ENCODE measurements at places on chromosomes 4 and X.
A peak's percentile ranks its signal among the peaks of the same experiment; 100 is the strongest.

DNA sequence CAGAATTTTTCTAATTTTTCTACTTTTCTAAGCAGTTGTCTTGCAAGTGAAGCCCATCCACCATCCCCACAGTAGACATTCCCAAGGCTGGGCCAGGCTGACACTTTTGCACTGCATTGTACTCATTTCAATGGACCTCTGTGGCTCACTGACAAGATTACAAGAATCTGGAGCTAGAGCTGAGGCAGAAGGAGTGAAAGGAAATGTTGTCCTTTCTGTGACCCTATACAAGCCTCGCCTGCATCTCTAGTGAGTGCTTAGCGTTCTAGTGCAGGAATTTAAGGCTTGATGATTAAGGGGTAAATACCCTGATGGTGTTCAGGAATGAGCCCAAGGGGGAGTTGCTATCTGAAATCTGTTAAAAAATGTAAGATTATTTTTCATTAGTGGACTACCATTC, 6.3 kb downstream of the MAGED1 start:
- DNase-seq, result peak; percentile 7

GRCh38 chrX:40437348-40437747, 143.4 kb upstream of the ATP6AP2 start:
- DNase-seq, result no peak

GRCh38 chr4:175789647-175790046, 22.4 kb downstream of the GPM6A start:
- DNase-seq, result no peak

- DNase-seq, result no peak
These were observed 476.3 kb upstream of the RPS6KA3 start for GRCh38 chrX:20743046-20743445.

DNA sequence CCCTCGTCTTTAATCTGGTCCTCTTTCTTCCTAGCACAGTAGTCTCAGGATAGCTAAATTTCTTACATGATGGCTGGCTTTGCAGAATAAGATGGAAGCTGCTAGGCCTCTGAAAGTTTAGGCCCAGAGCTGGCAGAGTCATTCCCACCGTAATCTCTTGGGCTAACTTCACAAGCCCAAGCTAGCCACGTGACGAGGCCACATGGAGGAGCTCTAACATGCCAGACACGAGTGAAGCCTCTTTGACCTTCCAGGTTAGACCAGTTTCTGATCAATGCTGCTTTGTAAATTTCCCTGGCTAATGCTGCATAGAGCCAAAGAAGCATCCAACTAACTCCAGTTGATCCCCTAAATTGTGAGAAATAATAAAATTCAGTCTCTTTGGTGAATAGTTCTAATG, 9.5 kb upstream of the CENPE start:
- DNase-seq, result peak; percentile 2

DNA sequence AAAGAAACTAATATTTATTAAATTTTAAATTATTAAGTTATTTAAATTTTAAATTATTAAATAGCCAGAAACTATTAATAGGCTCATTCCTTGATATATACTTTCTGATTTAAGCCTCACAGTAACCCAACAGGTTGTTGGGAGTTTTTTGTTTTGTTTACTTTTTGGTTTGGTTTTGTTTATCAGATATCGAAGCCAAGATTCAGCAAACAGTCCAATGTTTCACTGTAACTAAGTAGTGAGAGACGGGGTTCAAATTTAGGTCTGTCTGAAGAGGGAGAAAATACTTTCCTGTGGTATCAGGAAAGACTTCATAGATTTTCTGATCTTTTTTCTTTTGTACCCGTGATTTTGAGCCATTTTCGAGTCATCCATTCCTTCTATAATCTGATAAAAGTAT, 54.2 kb downstream of the CCDC158 start:
- no peak for DNase-seq

DNA sequence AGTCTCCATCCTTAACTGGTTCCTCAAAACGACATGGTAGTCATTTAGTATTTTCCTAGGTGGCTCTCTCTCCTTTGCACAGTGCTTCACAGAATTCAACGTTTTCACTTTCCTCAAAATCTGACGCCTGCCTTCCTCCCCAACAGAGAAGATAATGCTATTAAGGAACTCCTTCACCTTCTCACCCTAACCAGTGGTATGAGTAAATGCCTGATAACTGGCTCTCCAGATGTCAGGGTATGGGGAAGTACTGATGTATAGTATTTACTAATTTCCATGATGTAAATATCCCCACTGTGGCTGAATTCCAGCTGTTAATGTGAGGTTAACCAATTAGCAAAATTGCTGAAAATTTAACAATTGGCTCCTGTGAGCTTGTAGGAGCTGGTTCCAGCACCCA, 28.8 kb upstream of the NSUN7 start:
- no peak for DNase-seq

DNA sequence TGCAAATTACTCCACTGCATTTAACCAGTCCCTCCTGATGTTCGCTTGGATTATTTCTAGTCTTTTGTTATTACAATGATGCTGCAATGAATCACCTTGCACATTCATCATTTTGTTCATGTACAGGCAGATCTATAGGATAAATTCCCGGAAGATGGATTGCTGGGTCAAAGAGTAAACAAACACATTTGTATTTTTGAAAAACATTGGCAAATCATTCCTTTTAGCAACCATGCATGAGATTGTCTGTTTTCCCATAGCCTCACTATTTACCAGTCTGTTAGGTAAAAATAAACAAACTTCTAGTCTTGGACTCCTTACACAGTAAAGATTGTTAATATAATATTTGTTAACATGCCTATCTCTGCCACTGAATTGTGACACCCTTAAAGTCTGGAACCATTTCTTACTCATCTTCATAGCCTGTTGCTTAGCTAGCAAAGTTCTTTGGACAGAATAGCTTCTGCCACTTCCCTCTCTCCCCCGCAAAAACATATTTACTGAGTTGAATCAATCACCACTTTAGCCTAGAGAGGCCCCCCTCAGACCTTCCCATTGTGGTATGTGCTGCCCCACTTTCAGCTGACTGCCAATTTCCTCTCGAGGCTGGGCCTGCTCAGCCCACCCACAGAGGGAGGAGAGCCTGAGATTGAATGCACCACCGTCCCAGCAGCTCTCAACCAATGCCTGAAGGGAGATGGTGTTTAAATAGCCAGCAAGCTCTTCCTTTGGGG, 108.4 kb upstream of the ATXN3L start:
- peak; percentile 92 for DNase-seq

GRCh38 chr4:103915224-103915869, 195.6 kb upstream of the TACR3 start:
- DNase-seq, result peak; percentile 53

- DNase-seq, result no peak
These were observed 2.1 kb upstream of the PITX2 start for GRCh38 chr4:110624904-110625494.

DNA sequence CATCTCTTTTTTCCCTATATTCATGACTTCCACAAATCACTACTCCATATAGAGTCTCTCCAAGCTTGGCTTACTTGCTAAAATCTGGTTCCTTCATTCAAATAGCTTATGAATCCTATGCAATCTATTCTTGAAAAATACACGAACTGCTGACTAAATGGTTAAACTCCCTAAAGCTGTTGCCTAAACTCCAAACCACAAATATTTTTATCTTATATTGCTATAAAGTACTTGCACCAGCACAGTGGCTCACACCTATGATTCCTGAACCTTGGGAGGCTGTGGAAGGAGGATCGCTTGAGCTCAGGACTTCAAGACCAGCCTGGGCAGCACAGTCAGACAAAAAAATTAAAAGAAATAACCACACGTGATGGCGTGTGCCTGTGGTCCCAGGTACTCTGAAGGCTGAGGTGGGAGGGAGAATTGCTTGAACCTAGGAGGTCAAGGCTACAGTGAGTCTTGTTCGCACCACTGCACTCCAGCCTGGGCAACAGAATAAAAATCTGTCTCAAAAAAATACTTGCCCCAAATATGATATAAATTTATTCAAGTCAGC, 2.2 kb downstream of the FBXO8 start:
- no peak for DNase-seq
